ENCODE measurements at places on chromosomes 3 and 15. TPM values are rescaled to one million over a fixed set of nuclear protein-coding genes. Genes with fewer than 3 reads are reported as not detected.

The COL7A1 gene
- 30.9 TPM for polyA plus RNA-seq

The OR5K3 gene
- polyA plus RNA-seq = not detected

DNA sequence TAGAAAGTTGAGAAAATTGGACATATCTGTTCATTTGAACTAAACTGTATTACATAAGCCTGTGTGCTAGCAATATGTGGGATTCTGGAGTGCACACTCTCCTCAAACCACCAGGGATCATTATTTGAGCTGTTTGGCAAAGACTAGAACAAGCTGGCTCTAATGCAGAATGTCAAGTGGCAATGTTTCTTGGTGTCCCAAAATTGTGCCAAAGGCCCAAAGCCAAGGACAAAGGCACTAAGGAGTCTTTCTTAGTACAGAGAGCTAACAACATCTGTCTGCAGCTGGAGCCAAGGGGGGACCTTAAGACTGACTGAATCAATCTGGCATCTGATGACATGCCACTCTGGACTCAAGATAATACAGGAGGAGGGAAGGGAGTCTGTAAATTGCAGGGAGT, 76.7 kb upstream of the STRIT1 start:
- peak; percentile 76 for DNase-seq

- no peak for DNase-seq
Observed at GRCh38 chr3:107664614-107665013, 141.9 kb downstream of the BBX start.

DNA sequence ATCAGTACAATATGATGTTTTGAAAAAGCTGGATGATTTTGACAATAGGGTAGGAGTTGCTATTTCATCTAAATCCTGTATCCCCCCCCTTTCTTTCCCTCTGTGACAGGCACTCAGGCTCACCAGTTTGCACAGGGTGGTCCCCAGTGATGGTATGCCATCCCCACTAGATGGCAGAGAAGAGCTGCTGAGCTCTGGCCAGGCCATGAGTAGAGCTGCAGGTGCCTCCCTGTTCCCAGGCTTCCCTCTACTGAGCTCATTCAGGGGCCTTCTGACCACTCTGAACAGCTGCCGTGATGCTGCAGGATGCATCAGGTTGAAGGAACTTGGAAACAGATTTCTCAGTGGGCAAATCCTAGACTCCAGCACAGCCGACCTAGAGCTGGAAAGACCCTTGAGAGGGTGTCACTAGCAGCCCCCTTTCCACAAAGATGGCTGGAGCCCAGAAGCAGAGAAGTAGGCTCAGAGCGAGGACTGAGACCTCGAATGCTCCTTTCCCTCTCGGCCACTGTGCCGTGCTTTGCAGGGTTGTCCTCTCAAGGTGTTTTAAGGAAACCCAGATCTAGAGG, 45.1 kb downstream of the EFCAB12 start:
- no peak for DNase-seq

The NTRK3 gene
- 68.1 TPM for polyA plus RNA-seq

The ADGRG7 gene
- polyA plus RNA-seq = not detected

DNA sequence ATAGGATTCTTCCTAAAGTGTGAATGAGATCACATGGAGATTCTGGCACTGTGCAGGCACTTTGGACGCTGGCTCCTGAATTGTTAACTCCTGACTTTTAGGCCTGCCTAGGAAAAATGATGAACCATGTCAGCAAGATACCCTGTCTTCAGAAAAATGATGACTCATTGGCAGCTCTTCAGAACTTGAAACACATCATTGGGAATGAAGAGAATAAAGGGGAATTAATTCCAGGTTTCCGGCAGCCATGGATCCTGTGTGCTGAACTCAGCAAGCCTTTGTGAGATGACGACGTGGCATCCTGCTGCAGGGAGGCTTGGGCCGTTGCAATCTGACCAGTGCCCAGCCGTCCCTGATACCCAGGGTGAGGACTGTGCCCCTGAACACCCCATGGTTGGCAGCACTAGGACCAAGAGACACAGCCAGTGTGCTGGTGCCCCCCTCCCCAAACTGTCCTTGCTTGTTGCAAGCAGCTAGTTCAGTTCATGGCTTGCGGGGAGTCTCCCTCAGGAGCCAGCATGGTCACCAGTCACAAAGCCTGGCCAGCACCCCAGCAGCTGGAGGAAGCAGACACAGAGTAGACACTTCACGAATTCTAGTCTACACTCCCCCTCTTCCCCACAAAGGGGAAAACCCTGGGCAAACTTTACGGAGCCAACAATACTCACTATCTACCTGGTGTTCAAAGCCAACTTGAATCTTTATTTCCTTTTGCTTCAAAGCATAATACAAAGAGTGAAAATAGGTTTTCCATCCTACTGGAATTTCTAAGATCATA, 7.8 kb upstream of the LIPC start:
- no peak for DNase-seq

DNA sequence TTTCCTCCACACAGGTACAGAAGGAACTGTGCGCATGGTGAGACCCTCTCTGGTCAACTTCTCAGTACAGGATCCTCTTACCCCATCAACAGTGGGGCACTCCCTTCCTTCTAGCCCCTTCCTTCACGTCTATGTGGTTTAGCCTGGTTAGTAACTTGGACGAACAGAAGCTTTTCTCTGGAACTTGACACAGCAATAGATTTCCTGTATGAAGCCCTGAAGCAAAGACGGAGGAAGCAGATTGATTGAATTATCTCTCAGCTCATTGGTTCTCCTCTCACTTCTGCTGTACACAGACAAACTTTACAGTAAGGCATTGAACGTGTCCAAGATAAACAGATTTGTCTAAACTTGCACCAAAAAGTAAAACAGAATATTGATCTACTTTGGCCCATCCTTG, at the start of gene CD200R1:
TSS of gene CD200R1 (minus strand) at position 210 of the 400 bp plus-strand sequence. CDS start 246 bp downstream, outside the sequence.
- DNase-seq = no peak

DNA sequence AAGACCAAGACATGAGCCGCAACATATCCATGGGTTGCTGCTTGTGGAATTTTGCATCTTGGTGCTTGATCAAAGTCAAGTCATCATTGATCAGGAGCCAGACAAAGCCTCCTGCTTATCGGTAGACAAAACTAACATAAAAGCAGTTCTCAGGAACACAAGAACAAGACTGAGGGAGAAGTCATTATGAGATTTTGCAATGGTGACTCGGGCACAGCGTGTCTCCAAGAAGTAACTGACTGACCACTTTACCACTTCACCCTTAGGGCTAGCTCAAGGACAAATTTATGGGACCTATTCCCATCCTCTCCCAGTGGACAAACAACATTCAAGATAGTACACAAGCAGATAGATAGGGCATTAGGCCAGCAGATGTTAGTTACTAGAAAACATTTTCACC, 68.1 kb upstream of the LIMD1 start:
- no peak for DNase-seq

DNA sequence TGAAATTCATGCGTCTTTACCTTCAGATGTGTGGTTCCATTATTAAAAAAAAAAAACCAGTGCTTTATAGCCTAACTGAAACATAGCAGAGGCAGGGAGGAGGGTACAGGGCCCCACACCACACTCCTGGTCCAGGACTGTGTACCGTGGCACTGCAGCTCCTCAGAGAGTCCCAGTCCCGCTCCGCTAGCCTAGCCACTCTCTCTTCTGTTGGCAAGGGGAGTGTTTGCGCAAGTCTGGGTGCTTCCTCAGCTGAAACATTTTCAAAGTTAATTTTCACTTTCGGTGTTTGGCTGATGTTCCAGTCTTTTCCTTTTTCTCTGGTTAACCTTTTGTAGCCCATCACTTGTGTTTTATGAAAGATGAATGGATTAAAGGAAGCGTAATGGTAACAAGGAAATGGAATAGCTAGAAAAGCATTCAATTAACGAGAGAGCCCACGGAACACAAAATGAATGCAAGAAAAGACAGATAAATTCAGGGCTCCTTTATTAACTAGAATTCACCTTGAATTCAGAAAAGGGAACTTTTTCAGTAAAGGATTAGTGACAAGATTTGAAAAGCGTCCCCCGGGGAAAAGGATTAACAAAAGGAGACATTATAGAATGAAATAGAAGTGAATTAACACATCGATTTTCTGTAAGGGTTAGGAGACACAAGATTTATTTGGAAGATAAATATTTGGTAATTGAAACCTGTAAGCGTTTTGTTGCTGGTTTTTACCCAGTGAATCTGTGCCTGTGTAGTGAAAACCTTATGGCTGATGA, 177.0 kb downstream of the CACNA2D3 start:
- no peak for DNase-seq
